ENCODE measurements at places on chromosomes 3 and 15.

GRCh38 chr3:127208483-127209100 is 15.7 kb downstream of the PRR23E start:
- peak; percentile 60 for DNase-seq

GRCh38 chr3:151085889-151086483 is 522 bp downstream of the MED12L start:
- peak; percentile 80 for DNase-seq

GRCh38 chr3:77835921-77836320 is 796.0 kb downstream of the ROBO2 start:
- no peak for DNase-seq

- no peak for DNase-seq
Measured at GRCh38 chr3:169295912-169296570, 367.5 kb downstream of the MECOM start.

DNA sequence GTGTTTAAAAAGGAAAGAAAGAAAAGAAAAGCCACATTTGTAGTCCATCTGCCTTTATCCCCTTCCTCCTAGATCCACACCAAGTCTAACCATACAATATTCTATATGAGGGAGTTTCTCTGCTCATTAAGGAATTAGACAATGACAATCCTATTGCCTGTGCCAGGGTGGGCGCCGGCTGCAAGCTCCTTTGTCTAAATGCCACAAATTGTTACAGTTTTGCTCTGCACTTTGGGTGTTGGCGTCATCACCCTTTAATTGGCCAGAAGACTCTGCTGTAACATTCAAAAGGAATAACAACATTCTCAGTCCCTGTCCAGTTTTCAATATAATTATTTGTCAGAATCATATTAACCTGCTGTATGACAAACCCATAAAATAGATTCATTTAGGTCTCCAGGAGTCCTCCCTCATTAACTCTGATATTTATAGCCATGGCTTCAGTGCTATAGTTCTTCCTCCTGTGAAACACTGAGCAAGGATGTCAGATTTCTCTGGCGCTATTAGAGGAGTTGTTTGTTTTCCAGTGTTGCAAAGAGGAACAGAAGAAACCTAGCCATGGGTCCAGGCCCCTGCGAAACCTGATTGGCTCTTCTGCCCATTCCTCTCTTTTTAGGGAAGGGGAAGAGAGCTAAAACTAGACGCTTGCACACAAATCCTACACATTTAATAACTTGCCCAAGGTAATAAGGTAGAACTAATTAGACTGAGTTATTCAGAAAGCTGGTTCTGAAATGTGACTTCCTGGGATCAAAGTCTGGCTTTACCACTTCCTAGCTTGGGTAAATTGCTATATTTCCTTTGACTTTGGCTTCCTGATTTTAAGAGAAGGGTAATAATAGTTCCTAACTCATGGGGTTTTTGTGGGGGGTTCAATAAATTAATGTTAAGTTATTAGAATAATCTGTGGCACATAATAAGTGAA is 112.4 kb downstream of the CD47 start:
- no peak for DNase-seq

GRCh38 chr3:129732200-129732876 is 125.9 kb upstream of the PLXND1 start:
- no peak for DNase-seq

- DNase-seq = peak; percentile 71
Measured at GRCh38 chr3:127408684-127409420, 121.0 kb upstream of the PRR20G start.

GRCh38 chr15:85789496-85789875 is 5.2 kb downstream of the KLHL25 start:
- DNase-seq = peak; percentile 35

- no peak for DNase-seq
Measured at GRCh38 chr15:63499611-63500010, 4.8 kb upstream of the USP3 start.

GRCh38 chr3:20264900-20265567 is 79.0 kb upstream of the SGO1 start:
- DNase-seq = no peak

- no peak for DNase-seq
Measured at GRCh38 chr15:101526890-101527289, 37.4 kb upstream of the PCSK6 start.

GRCh38 chr3:129429602-129430001 is 1.2 kb upstream of the EFCAB12 start:
- no peak for DNase-seq

- no peak for DNase-seq
Measured at GRCh38 chr15:37446921-37447320, 346.6 kb upstream of the MEIS2 start.

DNA sequence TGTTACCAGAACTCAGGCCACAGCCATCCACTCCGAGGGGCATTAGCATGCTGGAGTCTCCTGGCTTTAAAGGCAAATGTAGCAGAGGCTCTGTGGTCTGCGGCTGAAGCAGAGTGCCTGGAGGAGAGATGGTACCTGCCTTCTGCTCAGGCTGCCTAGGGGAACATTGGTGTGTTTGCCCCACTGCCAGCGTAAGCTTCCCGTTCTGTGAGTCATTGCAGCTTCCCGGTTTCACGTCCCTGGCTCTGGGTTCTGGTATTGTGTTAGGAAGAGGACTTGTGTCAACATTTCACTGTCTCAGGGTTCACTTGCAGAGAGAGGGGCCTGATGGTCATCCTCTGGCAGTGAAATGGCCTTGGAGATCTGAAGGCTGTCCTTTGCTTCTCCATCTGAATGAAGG is 1.8 kb downstream of the GASK1A start:
- DNase-seq = no peak

- DNase-seq = no peak
Measured at GRCh38 chr3:127252446-127252845, 35.4 kb downstream of the PRR20G start.

GRCh38 chr15:59060348-59060747 is 44.6 kb upstream of the CCNB2 start:
- DNase-seq = no peak

- DNase-seq = no peak
Measured at GRCh38 chr3:27345045-27345444, 24.1 kb downstream of the NEK10 start.

GRCh38 chr3:64016941-64017620 is 6.2 kb downstream of the PSMD6 start:
- DNase-seq = no peak

GRCh38 chr15:99978426-99978825 is 245.2 kb upstream of the LYSMD4 start:
- no peak for DNase-seq

GRCh38 chr15:73700041-73700842 is 16.1 kb downstream of the CD276 start:
- DNase-seq = peak; percentile 93

GRCh38 chr15:41775651-41776050 is 1.4 kb downstream of the MAPKBP1 start:
- no peak for DNase-seq

- DNase-seq = no peak
Measured at GRCh38 chr15:90845201-90845949, 23.0 kb upstream of the FURIN start.

DNA sequence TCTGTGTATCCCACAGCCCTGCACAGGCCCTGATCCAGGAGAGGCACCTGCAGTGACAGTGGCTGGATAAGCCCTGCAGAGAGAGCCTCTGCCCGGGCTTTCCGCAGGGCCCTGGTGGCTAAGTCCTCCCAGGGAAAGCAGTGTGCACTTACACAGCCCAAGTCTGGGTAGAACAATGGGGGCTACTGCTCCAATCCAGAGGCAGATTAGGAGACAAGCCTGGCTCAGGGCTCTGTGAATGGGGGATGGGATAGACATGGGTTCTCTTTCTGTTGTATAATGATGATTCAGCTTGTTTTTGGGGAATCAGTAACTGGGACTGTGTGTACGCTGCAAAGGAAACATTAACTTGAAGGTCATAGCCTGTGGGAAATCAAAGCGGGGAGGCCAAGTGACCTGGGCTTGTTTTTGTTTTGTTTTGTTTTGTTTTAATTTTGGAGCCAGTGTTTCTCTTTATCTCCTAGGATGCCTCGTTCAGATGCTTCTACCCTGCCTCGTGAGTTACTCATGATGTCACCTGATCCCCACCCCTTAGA is 4.1 kb upstream of the ALDH1L1 start:
- DNase-seq = no peak

GRCh38 chr3:36923523-36923943 is 21.3 kb downstream of the TRANK1 start:
- no peak for DNase-seq
